ENCODE measurements at places on chromosomes 5 and 9.
A peak's percentile ranks its signal among the peaks of the same experiment; 100 is the strongest.

- DNase-seq = no peak
These were observed 103.0 kb upstream of the ERCC6L2 start for GRCh38 chr9:95772320-95773052.

GRCh38 chr9:134214766-134215419 is 50.5 kb upstream of the RNU6ATAC start:
- DNase-seq = no peak

- DNase-seq = no peak
These were observed at the start of gene HSDL2 for GRCh38 chr9:112380102-112380824. Gene HSDL2 (plus strand): TSS chr9:112380108. CDS start chr9:112380164, 56 bp downstream.

DNA sequence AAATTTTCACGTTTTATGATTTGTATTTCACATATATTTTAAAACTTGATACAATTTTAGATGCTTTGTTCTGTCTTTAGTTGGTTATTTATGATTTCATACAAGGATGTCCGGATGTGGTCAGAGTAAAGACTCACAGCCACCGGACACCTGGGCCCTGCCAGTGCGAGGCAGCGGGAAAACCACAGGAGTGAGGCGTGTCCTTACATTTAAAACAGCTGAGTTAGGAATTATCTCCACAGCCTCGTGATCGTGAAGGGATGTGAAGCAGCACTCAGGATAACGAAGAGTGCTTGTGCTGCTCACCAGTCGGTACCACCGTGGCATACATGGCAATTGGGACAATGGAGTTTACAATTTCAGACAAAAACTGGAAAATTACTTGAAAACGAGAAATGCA is 14.0 kb downstream of the SNX18 start:
- no peak for DNase-seq

GRCh38 chr5:117690612-117691011 is 1116.0 kb upstream of the SEMA6A start:
- DNase-seq = no peak

DNA sequence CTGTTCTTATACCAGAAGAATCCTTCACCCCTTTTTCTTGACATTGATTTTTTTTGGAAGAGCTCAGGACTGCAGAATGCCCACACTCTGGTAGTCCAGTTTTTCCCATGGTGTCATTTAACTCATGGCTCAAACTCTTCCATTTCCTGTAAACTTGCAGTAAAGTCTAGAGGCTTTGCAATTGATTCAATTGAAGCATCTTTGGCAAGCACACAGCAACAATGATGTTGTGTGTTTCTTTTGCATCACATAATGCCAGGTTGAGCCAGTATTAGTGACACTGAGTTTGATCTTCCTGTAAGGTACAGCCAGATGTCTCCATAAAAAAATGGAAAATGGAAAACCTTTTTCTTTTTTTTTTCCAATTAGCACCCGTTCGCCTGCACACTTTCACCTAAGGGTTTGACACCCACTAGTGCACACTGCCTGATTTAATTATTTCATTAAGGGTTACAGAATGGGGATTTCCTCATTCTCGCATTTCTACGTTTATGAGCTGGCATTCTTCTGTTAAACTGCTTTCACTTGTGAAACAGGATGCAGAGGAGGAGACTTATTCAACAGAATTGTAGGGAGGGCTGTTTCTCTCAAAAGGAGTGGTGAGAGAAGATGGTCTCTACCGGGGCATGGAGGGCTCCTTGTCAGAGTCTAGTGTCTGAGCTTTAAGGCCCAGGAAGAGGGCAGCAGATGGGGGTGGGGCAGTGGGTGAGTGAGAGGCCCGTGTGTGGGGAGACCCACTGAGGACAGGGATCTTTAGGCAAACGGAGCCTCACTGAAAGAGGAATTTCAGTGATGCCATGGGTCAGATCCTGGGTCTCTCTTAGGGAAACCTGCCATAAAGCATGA is 2.2 kb upstream of the S1PR3 start:
- no peak for DNase-seq

DNA sequence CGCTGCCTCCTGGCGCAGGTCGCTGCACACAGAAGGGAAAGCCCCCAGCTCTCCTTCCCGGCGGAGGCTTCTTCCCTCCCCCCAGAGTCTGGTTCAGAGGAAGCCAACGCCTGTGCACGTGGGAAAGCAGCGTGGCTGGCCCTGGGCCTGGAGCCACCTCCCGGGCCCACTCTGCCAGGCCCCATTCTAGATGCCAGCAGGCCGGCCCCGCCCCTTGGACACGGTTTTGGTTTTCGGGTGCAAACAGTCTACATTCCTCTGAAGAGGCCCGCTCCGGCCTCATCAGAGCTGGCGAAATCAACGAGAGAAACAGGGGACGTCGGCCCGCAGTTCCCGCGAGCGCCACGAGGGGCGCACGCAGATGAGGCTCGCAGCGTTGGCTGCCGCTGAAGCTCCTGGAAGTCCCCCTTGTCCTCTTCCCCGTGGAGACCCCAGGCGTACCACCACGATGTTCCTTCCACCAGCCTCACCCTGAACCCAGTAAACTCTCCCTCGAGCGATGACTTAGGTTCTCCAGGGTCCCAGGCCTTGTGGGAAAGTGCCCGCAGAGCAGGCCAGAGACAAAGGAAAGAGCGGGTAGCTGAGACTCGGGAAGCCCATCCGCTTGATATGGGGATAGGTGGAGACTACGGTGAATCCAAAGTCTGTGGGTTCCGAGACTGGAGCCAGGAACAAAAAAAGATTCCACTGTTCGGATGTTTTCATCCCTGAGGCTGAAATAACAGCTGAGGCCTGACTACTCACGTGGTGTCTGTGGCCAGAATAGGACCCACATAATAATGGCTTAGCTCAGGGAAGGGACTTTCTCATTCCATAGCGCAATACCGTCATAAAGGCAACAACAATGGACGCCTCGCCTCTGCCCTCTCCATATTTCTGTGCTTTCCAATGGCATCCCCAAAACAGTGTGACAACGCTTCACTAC is 64.2 kb downstream of the KLF4 start:
- peak; percentile 20 for DNase-seq

GRCh38 chr5:14102666-14103065 is 40.5 kb upstream of the TRIO start:
- no peak for DNase-seq

DNA sequence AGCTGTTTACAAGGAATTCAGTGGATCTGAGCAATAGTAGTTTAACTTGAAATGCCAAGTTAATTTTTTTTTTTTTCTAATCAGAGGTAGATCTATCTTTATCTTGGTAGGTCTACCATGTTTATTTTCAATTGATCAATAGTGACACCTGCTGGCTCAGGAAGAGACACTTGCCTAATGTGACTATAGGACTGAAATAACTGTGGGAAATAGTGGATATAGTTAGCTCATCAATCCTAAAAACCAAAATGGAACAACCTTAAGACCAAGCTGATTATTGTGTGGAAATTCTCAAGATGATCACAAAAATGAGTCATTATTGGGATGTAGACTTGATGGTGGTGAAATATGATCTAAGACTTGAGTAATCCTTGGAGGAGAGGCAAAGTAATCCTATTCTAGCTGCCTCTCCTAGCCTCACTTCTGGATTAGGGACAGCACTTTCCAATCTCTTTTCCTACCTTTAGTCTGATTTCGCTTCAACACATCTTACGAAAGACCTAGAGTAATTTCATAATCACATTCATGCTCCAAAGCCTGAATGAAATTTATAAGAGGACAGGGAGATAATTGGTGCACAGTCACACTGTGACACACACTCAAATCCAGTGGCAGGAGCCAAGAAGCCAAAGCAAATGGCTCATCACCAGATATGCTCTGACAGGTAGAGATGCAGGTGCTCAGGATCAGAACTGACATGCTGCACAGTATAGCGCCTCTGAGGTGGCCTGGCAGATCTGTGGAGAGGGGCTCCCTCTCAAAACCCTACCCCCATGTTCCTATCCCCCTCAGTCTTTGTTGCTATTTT is 156.3 kb downstream of the HMHB1 start:
- DNase-seq = no peak

DNA sequence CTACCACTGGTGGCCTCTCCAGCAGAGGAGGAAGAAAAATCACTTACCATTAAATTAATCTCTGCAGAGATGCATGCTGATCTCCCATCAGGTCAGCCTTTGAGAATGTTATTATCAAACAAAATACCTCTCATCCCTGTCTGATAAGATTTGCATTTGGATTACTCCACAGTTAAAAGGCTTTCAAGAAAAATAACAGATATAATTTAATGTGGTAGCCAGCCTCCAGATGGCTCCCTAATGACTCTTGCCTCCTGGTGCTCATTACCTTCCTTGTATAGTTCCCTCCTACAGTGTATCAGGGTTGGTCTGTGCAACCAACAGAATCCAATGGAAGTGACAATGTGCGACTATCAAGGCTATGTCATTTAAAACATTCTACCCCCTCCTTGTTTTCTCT is 63.6 kb upstream of the TNPO1 start:
- DNase-seq = no peak

DNA sequence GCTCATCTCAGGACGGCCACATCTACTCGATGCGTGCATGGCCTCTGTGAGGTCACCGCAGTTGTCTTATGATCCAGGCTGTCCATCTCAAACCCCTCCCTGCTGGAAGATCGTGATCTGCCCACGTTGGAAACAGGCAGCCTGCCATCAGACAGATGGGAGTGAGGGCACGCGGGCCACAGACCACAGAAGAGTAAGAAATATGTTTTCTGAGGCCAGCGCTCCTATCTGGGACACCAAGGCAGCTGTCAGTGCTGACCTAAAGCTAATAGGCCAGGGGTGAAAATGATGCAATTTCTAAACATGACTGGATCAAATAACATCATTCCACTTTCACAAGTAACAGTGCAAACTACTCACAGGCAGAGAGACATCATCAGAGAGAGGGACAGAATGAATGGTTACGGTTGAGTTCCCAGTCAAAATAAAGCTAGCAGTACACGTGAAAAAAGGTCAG is 57.1 kb upstream of the CER1 start:
- no peak for DNase-seq

DNA sequence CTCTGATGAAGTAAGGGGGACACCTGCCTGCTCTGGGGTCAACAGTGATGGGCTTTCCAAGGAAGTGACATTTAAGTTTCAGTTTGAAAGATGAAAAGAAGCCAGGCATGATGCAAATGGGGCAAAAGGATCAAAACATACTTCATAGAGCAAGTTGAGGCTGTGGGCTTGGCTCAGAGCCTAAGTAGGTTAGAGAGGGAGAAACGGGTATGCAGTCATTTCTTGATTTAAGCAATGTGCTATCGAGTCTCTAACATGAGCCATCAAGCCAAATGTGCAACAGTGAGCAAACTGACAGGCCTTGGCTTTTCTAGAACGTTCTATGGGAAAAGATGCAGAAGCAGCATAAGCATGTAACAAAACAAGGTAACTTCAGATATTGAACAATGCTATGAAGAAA is 80.6 kb downstream of the ADRB2 start:
- DNase-seq = no peak

DNA sequence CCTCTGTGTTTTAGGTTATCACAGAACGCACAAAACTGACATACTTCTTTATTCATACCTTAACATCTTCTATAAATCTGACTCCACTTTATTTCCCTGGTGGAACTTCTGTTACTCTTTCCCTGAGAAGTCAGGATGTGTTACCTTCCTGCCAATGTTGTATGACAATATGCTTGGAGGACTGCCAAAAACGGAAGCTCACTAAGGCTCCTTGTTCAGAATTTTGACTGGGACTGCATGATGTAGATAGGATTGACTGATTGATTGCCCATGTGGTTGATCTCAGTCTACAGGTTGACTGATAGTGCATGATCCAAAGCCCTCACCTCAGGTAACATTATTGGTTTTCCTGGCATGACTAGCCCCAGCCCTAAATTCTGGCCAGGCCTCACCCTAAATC is 319.4 kb downstream of the TLR4 start:
- no peak for DNase-seq

DNA sequence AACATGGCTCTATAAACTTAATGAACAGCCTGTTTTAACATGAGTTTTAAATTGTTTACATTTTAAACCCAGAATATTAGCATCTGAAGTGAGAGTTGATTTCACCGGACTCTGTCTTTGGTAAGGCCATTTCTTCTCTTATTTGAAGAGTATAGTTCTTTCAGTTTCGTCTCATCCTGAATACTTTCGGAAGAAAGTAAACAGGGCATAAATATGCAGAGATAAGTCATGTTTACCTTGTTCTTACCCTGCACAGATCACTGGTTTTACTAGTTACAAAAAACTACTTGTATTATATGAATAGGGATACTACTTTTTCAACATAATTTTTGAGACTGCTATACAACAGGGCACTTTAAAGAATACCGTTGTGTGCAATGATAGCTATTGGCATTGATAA is 656.3 kb upstream of the ZNF608 start:
- DNase-seq = no peak

DNA sequence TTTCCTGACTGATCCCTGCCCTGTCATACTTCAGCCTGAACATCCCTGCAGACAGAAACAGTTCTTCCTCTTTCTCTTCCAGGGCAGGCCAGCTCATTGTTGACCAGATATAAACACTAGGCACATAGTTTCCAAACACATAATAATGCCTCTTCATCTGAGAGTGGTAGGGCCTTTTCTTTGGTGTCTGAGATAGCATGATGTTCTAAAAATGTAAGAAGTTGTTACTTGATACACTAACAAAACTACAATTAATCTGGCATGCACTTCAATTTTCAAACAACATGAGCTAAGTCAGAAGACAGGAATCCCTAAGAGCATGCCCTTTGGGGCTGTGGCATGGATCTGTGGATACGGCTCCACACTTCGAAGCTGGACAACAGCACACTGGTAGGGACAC is 246.6 kb downstream of the SPOCK1 start:
- DNase-seq = no peak

DNA sequence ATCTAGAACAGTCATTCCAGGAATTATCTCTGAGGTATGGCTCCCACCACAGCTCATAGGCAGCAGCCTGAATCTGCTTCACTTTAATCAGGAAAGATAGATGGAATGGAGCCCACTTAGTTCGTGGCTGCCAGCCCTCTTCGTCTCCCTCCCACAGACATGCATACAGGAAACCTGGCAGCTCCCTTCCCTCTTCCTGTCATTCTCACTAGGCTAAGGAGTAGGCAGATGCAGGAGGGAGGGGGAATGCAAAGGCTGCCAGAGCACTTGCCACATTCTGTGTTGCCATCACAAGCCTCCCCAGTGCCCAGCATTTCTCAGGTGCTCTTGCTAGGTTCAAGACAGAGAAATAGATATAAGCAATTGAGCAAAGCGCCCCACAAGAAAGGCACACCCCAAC is 378.9 kb downstream of the ELAVL2 start:
- DNase-seq = no peak

- no peak for DNase-seq
These were observed 351 bp downstream of the TRIO start for GRCh38 chr5:14143546-14143840.

DNA sequence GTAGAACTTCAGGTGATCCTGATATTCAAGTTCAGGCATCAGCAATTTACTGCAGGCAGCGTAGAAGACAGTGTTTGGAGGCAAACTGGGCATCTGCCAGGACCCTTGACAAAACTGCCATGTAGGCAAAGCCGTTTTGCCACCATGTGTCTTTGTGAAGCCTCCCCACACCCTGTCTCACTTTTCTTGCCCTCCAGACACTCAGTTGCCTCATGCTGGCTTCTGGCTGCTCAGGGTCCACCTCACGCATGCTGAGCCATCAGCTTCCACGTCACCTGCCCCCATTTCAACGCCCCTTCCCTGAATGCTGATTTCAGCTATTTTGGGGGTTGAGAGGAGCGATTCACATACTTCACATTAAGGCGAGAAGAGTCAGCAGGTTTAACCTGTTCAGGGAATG is 165.2 kb upstream of the KLF9 start:
- no peak for DNase-seq

- no peak for DNase-seq
These were observed 75.6 kb downstream of the ST8SIA4 start for GRCh38 chr5:100827481-100827889.

GRCh38 chr5:68962757-68963484 is 130.9 kb upstream of the SLC30A5 start:
- peak; percentile 41 for DNase-seq

GRCh38 chr9:100307080-100307479 is 45.7 kb downstream of the TEX10 start:
- no peak for DNase-seq
